ENCODE measurements at places on chromosomes 6 and 20. TPM values are rescaled to one million over a fixed set of nuclear protein-coding genes. Genes with fewer than 3 reads are reported as not detected.

Gene C2
- polyA plus RNA-seq: not detected

Gene ABRACL
- 62.0 TPM for polyA plus RNA-seq

Gene SMPDL3A
- polyA plus RNA-seq: 1.4 TPM

Gene SOX18
- polyA plus RNA-seq: not detected

Gene ZNF831
- 1.2 TPM for polyA plus RNA-seq

Gene TSBP1
- 0.13 TPM for polyA plus RNA-seq

Gene TMEM200A
- 0.33 TPM for polyA plus RNA-seq

Gene RAD21L1
- not detected for polyA plus RNA-seq

Gene TFAP2C
- not detected for polyA plus RNA-seq

Gene ACTL10
- 12.0 TPM for polyA plus RNA-seq

Gene KCNQ5
- 6.9 TPM for polyA plus RNA-seq

Gene PHACTR1
- polyA plus RNA-seq: 12.8 TPM

Gene ZNF311
- not detected for polyA plus RNA-seq

Gene LRRC73
- polyA plus RNA-seq: not detected

Gene SLC22A2
- polyA plus RNA-seq: not detected

Gene ROS1
- not detected for polyA plus RNA-seq

Gene BCAS1
- polyA plus RNA-seq: 1.8 TPM

Gene LY6G6C
- polyA plus RNA-seq: not detected

Gene SLC22A1
- polyA plus RNA-seq: 0.18 TPM

Gene SLC35D3
- polyA plus RNA-seq: not detected

Gene SNX3
- polyA plus RNA-seq: 432 TPM

Gene SPTLC3
- not detected for polyA plus RNA-seq

Gene OPRM1
- not detected for polyA plus RNA-seq

Gene ARID1B
- polyA plus RNA-seq: 21.9 TPM

Gene GRM1
- polyA plus RNA-seq: not detected

Measured in IgD-negative memory B cell (primary cell).